Activated T-cell treated with anti-CD3 and anti-CD28 coated beads, Interleukin-2, amount 50 U/mL, for 72 hours (primary cell): ENCODE measurements at places on chromosomes 2 and 18.

DNA sequence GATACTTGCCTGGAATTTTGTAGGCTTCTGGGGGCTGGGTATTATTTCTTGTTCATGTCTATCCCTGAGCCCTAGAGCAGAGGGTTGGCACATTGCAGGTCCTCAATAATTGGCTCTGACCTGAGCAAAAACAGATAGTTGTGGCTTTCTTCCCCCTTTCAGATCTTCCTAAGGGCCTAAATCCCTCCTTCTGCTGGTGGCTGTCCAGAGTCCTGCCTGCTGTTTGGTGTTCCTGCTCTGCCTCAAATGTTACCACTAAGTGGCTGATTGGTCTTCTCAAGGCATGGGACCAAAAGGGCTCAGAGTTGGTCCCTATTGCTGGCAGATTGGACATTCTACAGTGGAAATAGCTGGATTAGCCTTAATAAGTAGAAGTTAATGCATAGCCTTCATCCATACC is 1.1 kb upstream of the CRYGB start:
- DNase-seq: no peak

DNA sequence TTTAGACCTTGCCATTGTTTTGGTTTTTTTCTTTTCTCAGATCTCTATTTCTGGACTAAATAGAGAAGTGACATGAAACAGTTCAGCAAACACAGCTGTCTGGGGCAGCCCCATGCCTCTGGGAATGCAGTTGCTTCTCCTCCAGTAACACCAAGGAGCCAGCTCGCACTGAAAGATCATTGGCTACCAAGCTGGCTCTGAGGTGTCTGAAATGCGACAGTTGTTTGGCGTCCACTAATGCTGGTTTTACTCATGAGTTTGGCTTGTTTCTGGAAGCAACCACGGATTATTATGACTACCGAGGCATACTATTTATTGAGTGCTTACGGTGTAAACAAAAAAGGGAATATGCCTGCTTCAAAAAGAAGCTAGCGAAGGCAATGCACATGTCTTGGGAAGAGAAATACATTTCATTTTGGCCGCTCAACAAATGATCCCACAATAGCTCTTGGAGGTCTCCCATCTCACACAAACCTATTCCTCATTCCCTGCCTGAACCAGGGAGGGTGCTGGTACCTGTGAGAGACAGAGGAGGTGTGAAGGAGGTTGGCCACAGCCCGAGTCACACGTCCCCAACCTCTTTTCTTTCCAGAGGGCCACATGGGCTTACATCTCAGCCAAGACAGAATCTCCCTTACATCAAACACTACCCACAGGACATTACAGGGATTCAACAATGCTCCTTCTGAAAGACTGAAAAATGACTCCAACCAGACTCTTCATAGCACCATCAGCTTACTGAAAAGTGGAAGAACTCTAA is 37.5 kb upstream of the NEB start:
- no peak for DNase-seq

GRCh38 chr18:10878703-10879102 is 270.7 kb downstream of the PIEZO2 start:
- DNase-seq: no peak

- DNase-seq: no peak
These were observed 40.7 kb upstream of the PCBP1 start for GRCh38 chr2:70046534-70046933.

DNA sequence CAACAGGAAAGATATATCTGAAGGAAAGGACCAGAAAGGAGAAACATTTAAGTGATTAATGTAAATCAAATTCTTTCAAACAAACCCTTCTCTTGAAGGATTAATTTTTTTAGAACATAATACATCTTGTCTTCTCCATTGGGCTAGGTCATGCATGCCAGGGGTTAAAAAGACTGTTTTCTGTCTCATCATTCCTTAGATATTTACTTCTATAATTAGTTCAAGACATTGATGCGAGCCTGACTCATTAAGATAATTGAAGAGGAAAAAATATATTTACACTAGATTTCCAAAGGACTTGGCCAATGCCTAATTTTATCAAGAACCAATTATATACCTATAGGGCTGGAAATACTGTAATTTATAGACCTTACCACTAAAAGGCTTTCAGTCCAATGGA is 166.6 kb upstream of the SETBP1 start:
- DNase-seq: no peak
